ENCODE measurements at places on chromosomes 2 and 18.

DNA sequence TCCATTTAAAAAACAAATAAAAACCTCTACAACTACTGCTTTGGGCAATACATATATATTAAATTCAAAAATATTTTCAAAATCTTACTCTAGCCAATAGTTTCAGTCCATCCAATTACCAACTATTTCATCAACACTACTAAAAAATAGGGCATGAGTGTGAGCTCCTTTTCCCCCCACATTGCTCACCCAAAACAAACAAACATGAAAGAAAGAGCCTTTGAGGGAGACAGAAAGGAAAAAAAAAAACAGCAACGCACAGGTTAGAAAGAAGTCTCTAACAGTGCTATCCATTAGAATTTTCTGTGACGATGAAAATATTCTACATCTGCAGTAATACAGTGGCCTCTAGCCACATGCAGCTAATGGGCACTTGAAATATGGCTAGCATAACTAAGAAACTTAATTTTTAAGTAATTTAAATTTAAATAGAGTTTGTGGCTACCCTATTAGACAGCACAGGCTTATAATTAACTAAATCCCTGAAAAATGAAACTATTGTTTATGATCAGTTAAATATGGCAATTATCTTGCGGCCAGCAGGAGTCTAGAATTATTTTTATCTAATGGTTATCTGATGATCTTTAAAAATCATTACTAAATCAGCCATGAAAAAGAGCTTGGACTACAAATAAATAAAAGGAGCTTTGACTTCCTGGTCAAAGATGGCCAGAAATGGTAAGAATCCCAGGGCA is 59.2 kb downstream of the RBMS1 start:
- no peak for DNase-seq

- no peak for DNase-seq
Observed at GRCh38 chr18:68839701-68840100, 41.8 kb downstream of the CCDC102B start.

DNA sequence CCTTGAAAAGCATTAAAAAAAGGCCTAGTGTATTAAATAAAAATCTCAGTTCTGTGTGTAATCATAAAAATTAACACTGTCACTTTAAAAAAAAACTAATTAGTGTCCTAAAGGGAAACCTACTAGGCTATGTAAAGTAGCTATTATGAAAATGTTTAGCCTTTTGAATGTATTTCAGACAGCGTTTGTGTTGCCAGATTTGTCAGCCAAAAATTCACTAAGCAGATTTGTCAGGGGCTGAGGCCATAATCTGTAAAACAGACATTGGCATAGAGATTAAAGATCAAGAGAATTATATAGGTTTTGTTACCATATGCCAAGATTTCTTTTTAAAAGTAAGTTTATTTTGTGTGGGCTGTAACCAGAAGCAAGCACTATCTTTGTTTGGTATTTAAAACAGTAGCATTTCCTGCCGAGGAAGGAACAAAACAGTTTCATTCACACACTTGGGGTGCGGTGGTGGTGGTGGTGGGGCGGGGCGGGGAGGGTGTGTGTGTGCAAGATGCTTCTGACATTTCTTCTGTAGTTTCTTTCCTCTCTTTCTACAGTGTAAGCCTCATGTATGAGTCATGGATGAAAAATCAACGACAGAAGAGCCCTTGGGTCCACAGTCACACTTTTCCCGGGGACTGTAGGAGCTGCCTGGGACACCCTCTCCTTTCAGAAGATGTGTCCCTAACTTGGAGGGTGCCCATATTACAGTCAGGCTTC is 328.5 kb upstream of the FANCL start:
- DNase-seq = no peak

DNA sequence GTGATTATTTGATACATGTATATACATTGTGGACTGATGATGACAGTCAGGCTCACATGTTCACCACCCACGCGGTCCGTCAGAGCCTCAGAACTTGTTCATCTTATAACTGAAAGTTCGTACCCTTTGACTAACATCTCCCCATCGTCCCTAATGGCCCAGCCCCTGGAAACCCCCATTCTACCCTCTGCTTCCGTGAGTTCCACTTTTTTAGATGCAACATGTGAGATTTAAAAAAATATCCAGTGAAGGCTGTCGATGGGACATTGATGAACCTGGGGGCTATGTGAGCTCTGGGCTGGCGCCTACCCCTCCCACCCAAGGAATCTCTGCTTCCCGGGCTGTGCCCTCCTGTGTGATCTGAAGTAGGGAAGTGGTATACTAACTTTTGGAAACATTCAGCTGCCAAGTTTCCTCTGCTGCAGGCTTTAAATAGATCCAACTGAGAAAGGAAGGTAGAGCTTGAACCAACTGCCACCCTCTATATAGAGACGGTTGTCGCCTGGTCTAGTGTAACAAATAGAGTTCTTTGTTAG is 163.8 kb downstream of the FAM210A start:
- DNase-seq = peak; percentile 72

- no peak for DNase-seq
Observed at GRCh38 chr2:142834021-142834420, 43.4 kb upstream of the KYNU start.

Measured in KBM-7 (cell line).